ENCODE measurements at places on chromosomes 5 and 9.

GRCh38 chr5:138972836-138973235, 97.7 kb upstream of the LRRTM2 start:
- no peak for DNase-seq

- no peak for DNase-seq
Measured at GRCh38 chr5:54470128-54470527, 14.6 kb downstream of the HSPB3 start.

DNA sequence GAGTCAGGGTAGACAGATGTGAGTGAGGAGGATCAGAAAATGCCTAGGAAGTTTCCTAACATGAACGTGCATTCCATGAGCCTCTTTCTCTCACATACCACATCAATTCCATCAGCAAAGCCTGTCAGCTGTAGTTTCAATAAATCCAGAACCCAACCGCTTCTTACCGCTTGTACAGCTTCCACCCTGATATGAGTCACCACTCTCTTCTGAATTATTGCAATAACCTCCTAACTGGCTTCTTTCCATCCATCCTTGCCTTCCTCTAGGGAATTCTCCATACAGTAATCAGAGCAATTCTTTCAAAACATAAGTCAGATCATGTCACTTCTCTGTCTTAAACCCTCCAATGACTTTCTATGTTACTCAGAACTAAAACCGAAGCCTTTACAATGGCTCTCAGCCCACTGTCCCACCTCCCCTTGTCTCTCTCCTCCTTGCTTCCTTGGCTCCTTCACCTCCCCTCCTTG, 8.1 kb upstream of the RAD23B start:
- peak; percentile 15 for DNase-seq

DNA sequence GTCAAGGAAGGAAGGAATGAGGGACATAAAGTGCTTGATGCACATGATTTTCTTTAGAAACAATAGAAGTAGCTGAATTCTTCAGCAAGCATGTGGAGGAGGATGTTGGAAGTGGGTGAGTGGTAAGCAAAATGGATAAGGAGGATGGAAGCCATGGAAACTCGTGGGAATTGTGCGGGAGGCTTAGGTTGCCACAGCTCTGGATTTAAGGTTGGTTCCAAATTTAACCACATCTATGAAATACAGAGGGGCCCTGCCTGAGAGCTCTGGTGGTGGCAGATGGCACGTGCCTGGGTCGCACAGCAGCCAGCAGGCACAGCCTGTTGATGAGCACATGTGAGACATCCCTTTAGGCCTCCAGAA, 284.7 kb downstream of the SMARCA2 start:
- no peak for DNase-seq

- no peak for DNase-seq
Measured at GRCh38 chr5:3599226-3600105, 3.8 kb downstream of the IRX1 start.

DNA sequence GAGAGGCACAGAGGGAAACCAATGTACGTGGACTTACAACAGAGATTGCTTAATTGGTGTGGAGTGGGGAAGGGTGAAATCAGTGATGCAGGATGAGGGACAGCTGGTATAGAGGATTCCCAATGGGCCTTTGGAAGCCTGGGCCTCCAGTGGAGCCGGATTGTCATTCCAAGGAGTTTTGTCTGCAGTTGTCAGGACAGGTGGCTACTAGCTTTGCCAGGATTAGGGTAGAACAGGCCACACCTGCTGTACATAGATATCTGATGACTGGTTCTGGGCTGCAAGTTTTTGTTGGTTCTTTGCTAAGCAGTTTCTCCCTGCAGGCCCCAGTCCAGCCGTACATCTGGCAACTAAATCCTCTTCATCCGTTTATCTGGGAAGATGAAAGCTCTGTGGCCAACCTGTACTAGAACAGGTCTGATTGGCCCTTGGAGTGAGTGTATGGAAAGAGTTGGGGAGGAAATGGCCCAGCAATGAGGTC, 4.2 kb downstream of the SKP2 start:
- no peak for DNase-seq

DNA sequence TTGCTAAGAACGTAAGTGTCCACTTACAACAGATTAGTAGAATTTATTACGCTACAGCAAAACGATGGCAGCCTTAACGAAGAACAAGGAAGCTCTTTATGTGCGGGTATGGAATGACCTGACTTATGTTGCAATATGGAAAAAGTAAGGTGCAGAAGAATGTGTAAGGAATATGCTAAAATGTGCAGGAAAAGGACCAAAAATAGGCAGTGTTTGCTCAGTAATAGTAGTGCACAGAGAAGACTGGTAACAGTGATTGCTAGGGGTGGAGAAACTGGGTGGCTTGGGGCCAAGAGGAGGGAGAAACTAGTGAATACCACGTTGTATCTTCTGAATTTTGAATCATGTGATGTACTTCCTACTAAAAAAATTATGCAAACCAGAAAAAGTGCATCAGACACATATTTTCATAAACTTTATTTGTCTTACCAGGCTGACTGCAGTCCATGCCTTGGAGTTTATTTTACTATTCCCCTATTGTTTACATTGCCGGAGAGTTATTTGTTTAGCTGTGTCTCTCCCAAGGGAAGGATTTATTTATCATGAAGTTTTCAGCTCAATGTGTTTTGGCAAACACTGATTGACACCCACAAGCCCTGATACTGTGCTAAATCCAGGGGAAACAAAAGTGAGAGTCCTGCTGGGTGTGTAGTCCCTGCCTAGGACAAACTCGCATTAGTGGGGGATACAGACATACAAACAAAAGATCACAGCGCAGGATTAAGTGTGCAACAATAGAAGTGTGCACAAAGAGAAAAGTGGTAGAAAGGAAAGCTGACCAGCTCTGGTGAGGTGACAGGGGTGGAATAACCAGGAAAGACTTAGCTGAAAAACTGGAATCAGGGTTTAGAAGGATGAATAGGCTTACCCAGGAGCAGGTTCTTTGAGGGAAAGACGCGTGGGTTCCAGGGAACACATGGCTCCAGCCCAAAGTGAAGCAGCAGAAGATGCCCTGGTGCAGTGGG, 34.0 kb upstream of the ZNF484 start:
- DNase-seq = no peak

- no peak for DNase-seq
Measured at GRCh38 chr5:144191998-144192397, 21.3 kb downstream of the KCTD16 start.

DNA sequence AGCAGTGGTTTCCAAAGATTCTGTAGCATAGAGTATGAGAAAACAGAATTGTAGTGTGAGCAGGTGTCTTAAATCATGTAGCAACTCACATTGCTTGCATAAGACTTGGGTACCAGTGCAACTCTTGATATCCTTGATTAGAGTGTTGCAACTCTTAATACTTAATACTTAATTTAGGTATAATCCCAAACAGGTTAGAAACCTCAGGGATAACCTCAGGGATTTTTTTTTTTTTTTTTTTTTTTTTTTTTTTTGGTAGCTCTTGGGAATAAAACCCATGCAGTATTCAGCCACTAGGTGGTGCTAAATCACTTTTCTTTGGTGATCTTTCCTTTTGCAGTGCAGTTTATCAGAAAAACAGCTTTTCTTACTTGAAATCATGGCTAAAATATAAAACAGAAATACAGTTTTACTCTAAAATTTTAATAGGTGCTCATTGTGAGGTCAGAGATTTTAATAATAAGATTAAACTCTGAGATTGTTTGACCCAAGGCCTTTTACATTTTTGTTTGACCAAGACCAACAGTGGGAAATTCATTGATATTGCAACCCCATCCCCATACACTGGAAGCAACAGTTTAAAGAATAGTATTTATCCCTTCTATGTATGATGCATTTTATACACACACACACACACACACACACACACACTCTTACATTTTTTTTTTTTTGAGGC, 55.3 kb downstream of the ERAP1 start:
- DNase-seq = no peak

- no peak for DNase-seq
Measured at GRCh38 chr5:125002727-125003598, 256.5 kb upstream of the ZNF608 start.

- no peak for DNase-seq
Measured at GRCh38 chr9:83656952-83657351, 34.0 kb downstream of the IDNK start.

GRCh38 chr9:114504341-114505186, 709 bp downstream of the WHRN start:
- DNase-seq = no peak

Measured in GOT3 (cell line).